ENCODE measurements at places on chromosomes 4 and X. TPM values are rescaled to one million over a fixed set of nuclear protein-coding genes. Genes with fewer than 3 reads are reported as not detected.
A peak's percentile ranks its signal among the peaks of the same experiment; 100 is the strongest.

DNA sequence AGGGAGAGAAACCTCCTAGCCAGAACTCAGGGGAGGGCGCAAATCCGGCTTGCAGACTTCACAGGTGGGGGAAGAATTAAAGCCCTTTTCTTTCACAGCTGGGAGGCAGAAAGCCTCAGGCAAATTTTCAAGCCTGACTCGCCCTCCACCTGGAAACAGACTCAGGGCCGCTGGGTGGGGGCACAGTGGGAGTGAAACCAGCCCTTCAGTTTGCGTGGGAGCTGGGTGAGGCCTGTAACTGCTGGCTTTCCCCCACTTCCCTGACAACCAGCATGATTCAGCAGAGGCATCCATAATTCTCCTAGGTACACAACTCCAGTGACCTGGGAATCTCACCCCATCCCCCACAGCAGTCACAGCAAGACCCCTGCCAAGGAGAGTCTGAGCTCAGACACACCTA is 206.9 kb upstream of the INTU start:
- H3K36me3 ChIP-seq: no peaks in the 10 kb centered on the region

- H3K4me1 ChIP-seq: no peaks in the 10 kb centered on the region
- H3K27ac ChIP-seq: no peak overlapping the region
- H3K27me3 ChIP-seq: no peaks in the 10 kb centered on the region
- H3K4me3 ChIP-seq: no peak overlapping the region
- no peaks in the 10 kb centered on the region for H3K36me3 ChIP-seq
- DNase-seq: no peak
These were observed 12.8 kb upstream of the TNIP2 start for GRCh38 chr4:2768921-2769336.

DNA sequence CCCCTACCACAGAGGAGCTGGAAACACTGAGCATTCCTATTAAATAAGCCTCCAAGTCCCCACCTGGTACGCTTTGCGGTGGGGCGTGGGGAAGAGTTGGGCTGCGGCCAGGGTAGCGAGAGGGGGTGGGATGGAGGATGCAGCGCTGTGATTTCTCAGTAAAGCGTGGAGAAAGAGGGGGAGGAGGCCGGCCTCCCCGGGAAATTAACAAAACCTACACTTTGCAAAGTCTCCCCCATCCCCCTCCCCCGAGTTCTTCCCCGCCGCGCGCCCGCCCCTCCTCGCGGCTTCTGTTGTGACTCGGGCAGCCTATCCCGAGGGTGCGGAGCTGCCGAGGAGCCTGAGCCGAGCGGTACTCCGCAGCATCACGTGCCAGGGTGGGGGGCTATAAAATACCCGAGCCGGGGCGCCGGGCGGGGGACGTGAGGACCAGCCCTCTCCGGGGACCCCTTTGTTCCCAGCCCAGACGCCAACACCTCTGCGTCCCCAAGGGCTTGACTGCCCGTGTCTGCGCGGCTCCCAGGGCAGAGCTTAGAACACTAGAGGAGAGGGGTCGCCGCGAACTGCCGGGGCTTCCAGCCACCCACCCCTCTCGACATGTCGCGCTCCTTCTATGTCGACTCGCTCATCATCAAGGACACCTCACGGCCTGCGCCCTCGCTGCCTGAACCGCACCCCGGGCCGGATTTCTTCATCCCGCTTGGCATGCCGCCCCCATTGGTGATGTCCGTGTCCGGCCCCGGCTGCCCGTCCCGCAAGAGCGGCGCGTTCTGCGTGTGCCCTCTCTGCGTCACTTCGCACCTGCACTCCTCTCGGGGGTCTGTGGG is at the start of gene GSX2:
Gene GSX2, plus strand, starts transcription at position 416 of the 827 bp plus-strand sequence. Its CDS starts 182 bp downstream, at position 598.
- peaks cover 52% of the 10 kb centered on the region for H3K27me3 ChIP-seq
- peak within 1 kb of the TSS; percentile 71 for H3K4me3 ChIP-seq
- no peak for DNase-seq

- DNase-seq: no peak
- H3K4me3 ChIP-seq: no peak overlapping the region
- no peaks in the 10 kb centered on the region for H3K27me3 ChIP-seq
- no peak overlapping the region for H3K27ac ChIP-seq
- peaks cover 12% of the 10 kb centered on the region for H3K4me1 ChIP-seq
These were observed 35.2 kb downstream of the SMIM20 start for GRCh38 chr4:25949173-25949748.

- H3K36me3 ChIP-seq: no peaks in the 10 kb centered on the region
- DNase-seq: no peak
- peaks cover 20% of the 10 kb centered on the region for H3K4me1 ChIP-seq
- H3K4me3 ChIP-seq: no peak overlapping the region
- H3K27me3 ChIP-seq: no peaks in the 10 kb centered on the region
These were observed 111.0 kb downstream of the EFNB1 start for GRCh38 chrX:68939868-68940267.

DNA sequence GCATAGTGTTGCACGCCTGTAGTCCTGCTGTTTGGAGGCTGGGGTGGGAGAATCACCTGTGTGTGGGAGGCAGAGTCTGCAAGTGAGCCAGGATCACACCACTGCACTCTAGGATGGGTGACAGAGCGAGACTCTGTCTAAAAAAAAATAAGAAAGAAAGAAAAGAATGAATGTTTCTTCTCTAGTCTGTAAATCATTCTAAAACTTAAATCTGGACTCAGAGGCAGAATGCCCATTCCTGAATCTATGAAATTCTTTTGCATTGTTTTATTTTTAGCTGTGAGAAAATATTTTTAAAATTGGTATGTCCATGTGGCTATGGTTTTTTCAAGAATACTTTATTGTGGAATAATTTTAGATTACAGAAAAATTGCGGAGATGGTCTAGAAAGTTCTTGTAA is 49.3 kb downstream of the RAPGEF2 start:
- no peaks in the 10 kb centered on the region for H3K36me3 ChIP-seq
- H3K4me1 ChIP-seq: no peaks in the 10 kb centered on the region
- H3K27me3 ChIP-seq: no peaks in the 10 kb centered on the region
- DNase-seq: no peak
- H3K4me3 ChIP-seq: no peak overlapping the region

DNA sequence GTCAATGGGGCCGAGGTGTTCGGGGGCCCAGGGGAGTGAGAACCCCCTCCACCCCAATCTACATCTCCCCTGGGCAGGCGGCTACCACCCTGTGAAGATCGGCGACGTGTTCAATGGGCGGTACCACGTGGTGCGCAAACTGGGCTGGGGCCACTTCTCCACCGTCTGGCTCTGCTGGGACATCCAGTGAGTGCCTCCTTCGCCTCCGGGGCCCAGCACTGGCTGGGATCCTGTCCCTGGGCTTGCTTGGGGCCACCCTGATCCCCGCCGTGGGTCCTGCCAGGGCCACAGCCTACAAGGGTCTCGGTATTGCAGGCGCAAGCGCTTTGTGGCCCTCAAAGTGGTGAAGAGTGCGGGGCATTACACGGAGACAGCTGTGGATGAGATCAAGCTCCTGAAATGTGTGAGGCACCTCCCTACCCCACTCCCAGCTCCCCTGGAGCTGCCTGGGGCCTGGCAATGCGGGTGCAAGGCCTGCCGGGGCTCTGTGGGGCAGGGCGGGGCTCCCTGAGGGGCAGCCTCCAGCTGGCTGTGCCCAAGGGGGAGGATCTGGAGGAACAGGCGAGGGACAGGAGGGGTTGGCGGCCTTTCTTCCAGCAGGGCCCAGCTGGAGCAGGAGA is 697 bp downstream of the SRPK3 start:
- H3K27me3 ChIP-seq: no peaks in the 10 kb centered on the region
- H3K4me3 ChIP-seq: no peak overlapping the region
- H3K4me1 ChIP-seq: no peaks in the 10 kb centered on the region
- no peak for DNase-seq
- H3K27ac ChIP-seq: no peak overlapping the region

The ZFP92 gene
- total RNA-seq: not detected
